HepG2 (cell line): ENCODE measurements at places on chromosomes 2 and 18. TPM values are rescaled to one million over a fixed set of nuclear protein-coding genes. Genes with fewer than 3 reads are reported as not detected.
A peak's percentile ranks its signal among the peaks of the same experiment; 100 is the strongest.

DNA sequence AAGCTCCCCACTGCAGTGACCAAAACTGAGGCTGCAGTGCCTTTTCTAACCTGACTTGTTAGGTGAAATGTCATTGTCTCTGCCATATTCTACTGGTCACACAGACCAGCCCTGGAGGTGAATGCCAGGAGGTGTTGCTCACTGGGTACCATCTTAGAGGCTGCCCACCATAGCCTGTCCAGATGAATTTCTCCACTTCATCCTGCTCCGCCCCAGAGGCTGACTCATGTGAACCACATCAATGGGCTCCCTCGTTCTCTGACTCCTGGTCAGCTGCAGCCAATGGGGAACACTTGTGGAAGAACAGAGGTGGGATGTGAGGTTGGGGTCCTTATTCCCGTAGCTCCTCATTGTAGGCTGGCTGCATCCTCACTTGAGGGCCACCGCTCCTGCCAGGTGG, 3.4 kb upstream of the NARS1 start:
- H3K27ac ChIP-seq = no peak overlapping the region
- H3K4me1 ChIP-seq = peaks cover 36% of the 10 kb centered on the region
- peaks cover 2% of the 10 kb centered on the region; the same call in 2 of the 3 replicates for H3K36me3 ChIP-seq

DNA sequence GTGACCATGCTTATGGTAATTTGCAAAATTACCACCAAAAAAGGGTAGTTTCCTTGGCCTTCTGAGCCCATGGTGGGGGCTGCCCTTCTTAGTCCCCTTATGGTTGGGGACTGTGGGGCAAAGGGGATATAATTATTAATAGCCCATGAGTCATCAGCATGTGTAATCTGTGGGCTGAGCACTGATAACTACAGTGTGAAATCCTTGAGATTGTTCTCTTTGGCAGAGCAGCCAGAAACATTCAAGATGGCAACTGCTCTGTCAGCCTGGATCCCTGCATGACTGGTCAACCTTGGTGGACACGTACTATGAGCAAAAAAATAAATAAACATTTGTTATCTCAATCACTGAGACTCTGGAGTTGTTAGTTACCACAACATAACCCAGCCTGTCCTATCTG, 61.3 kb downstream of the MGAT4A start:
- peaks cover 52% of the 10 kb centered on the region for H3K36me3 ChIP-seq
- no peak overlapping the region for H3K27ac ChIP-seq
- no peaks in the 10 kb centered on the region for H3K4me1 ChIP-seq
- H3K4me3 ChIP-seq = no peak overlapping the region
- H3K27me3 ChIP-seq = no peaks in the 10 kb centered on the region

GRCh38 chr2:177783835-177784744, 288.5 kb downstream of the PDE11A start:
- no peaks in the 10 kb centered on the region for H3K27me3 ChIP-seq
- no peak for DNase-seq
- no peak overlapping the region for H3K27ac ChIP-seq
- no peak overlapping the region for H3K4me3 ChIP-seq
- H3K4me1 ChIP-seq = no peaks in the 10 kb centered on the region

GRCh38 chr2:529424-529823, 147.8 kb downstream of the TMEM18 start:
- H3K27me3 ChIP-seq = peaks cover 12% of the 10 kb centered on the region; the same call in 1 of the 3 replicates
- DNase-seq = peak; percentile 48
- no peaks in the 10 kb centered on the region for H3K36me3 ChIP-seq
- no peaks in the 10 kb centered on the region for H3K4me1 ChIP-seq
- no peak overlapping the region for H3K4me3 ChIP-seq

GRCh38 chr2:202944408-202944807, 32.3 kb downstream of the CARF start:
- no peaks in the 10 kb centered on the region for H3K36me3 ChIP-seq
- H3K4me1 ChIP-seq = no peaks in the 10 kb centered on the region
- no peak overlapping the region for H3K4me3 ChIP-seq
- no peak for DNase-seq
- no peaks in the 10 kb centered on the region for H3K27me3 ChIP-seq

DNA sequence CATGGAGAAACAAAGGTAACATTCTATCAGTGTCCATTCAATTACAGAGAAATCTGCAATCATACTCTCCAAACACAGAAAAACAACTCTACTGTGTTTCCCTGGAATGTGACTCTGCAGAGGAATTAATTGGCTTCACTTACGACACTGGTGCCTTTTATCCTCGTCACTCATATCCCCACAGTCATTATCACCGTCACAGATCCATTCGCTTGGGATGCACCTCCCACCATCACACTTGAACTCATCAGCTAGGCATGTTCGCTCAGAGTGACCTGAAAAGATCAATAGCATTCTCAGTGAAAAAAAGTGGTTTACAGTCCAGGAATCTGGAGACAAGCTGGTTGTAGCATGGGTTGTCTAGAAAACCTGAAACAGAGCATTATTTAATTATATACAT, 124.3 kb downstream of the DHRS9 start:
- DNase-seq = no peak

- DNase-seq = no peak
- no peak overlapping the region for H3K4me3 ChIP-seq
- no peak overlapping the region for H3K27ac ChIP-seq
- no peaks in the 10 kb centered on the region for H3K36me3 ChIP-seq
- H3K27me3 ChIP-seq = peaks cover 65% of the 10 kb centered on the region
- H3K4me1 ChIP-seq = no peaks in the 10 kb centered on the region
Observed at GRCh38 chr2:238854699-238855229, 6.9 kb downstream of the TWIST2 start.

DNA sequence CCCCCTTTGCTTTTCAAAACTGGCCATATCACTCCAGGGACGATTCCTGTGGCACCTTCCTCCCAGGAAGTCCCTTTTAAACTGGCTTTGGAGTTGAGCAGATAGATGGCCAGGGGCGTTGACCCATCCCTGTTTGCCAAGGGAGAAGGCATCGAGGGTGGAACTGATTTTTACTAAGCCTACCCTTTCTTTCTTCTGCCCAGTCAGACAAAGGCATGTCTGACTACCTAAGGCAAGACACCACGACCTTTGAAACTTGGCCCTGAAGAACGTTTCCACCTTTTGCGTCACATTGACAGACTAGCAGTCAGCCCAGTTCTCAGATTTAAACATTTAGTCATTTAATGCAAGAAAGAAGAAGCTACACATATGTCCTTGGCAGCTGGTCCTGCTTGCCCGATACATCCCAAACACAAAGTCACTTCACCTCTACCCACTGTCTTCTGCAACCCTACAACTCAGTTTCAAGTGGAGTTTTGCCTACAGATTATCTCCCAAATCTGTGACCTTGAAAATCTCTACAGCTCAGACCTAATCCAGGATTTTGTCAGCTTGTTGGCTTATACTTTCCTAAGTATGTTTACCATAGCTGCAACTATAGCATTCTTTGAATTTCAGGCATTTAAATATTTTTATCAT, 102.2 kb upstream of the IL1R2 start:
- no peak for DNase-seq
- no peaks in the 10 kb centered on the region for H3K27me3 ChIP-seq
- H3K27ac ChIP-seq = no peak overlapping the region
- peaks cover 41% of the 10 kb centered on the region for H3K36me3 ChIP-seq

GRCh38 chr2:136000502-136000901, 15.1 kb upstream of the DARS1 start:
- no peaks in the 10 kb centered on the region for H3K4me1 ChIP-seq
- DNase-seq = no peak
- H3K27ac ChIP-seq = no peak overlapping the region
- H3K36me3 ChIP-seq = no peaks in the 10 kb centered on the region
- H3K4me3 ChIP-seq = no peak overlapping the region

GRCh38 chr2:158300394-158300793, 156.2 kb downstream of the CCDC148 start:
- H3K27me3 ChIP-seq = no peaks in the 10 kb centered on the region
- H3K27ac ChIP-seq = no peak overlapping the region
- DNase-seq = peak; percentile 19
- H3K36me3 ChIP-seq = no peaks in the 10 kb centered on the region
- peaks cover 12% of the 10 kb centered on the region for H3K4me1 ChIP-seq

- peak overlapping the region; percentile 62 for H3K4me3 ChIP-seq
- no peaks in the 10 kb centered on the region for H3K36me3 ChIP-seq
- H3K27ac ChIP-seq = no peak overlapping the region
Observed at GRCh38 chr2:232632904-232633412, 446 bp upstream of the EFHD1 start.

GRCh38 chr18:75696391-75696790, 268.9 kb upstream of the SMIM21 start:
- no peaks in the 10 kb centered on the region for H3K4me1 ChIP-seq
- H3K4me3 ChIP-seq = no peak overlapping the region
- DNase-seq = no peak
- H3K27ac ChIP-seq = no peak overlapping the region
- peaks cover 1% of the 10 kb centered on the region; the same call in 1 of the 2 replicates for H3K27me3 ChIP-seq

DNA sequence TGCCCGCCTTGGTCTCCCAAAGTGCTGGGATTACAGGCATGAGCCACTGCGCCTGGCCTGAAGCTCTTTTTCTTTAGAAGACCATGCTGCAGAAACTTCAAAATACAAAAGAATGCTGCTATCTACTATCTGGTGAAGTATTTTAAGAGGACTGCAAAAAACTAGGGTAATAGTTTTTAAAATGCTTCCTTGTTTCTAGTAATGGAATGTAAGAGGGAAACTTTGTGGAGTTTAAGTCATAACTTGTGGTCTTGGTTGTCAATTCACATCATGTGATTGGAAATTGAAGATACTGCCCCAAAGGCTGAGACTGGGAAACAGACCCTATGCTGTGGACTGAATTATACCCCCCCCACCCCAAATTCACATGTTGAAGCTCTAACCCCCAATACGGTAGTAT, 68.3 kb downstream of the B3GNT2 start:
- no peaks in the 10 kb centered on the region for H3K27me3 ChIP-seq
- DNase-seq = no peak
- H3K27ac ChIP-seq = no peak overlapping the region
- H3K36me3 ChIP-seq = no peaks in the 10 kb centered on the region

- no peaks in the 10 kb centered on the region for H3K4me1 ChIP-seq
- H3K27me3 ChIP-seq = peaks cover 96% of the 10 kb centered on the region
- H3K4me3 ChIP-seq = no peak overlapping the region
- DNase-seq = no peak
- no peaks in the 10 kb centered on the region for H3K36me3 ChIP-seq
Observed at GRCh38 chr2:240397542-240397916, 37.9 kb upstream of the GPC1 start.

DNA sequence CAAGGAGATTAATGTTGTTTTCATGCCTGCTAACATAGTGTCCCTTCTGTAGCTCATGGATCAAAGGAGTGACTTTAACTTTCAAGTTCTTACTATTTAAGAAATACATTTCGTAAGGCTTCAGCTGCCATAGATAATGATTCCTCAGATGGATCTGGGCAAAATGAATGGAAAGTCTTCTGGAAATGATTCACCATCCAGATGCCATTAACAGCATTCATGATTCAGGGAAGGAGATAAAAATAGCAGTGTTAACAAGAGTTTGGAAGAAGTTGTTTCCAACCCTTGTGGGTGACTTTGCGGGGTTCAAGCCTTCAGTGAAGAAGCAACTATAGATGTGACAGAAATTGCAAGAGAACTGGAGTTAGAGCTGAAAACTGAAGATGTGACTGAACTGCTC, 17.0 kb downstream of the VRK2 start:
- H3K27ac ChIP-seq = no peak overlapping the region
- no peaks in the 10 kb centered on the region for H3K4me1 ChIP-seq
- H3K4me3 ChIP-seq = no peak overlapping the region
- no peaks in the 10 kb centered on the region for H3K27me3 ChIP-seq

DNA sequence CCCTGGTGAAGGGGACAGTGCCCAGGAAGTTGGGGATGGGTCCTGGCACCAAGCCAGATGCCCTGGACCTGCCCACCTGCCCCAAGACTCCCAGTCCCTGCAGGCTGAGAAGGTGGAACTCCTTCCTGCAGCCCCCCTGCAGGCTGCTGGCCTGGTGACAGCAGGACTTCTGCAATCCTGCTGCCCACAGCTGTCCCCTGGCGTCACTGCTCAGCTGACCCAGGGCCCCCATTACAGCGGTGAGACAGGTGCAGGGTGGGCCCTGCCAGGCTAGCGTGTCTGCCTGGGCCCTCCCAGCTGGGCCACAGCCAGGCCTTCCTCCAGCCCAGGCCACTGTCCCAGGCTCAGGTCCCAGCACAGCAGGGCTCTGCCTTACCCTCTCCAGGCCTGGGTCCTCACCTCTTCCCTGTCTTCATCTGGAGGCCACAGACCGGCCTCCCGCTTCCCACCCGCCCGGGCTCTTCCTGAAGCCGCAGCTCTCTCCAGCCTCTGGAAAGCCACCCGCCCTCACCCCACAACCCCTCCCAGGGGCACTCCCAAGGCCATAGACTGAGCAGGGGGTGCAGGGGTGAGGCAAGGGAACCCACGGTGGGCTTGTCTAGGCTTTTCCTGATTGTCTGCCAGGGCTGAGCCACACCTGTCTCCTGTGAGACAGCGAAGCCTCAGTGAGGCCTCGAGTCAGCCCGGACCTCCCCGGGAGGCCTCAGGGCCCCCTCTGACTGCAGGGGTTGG, 8.8 kb upstream of the ERFE start:
- no peaks in the 10 kb centered on the region for H3K36me3 ChIP-seq
- no peak overlapping the region for H3K27ac ChIP-seq
- H3K4me3 ChIP-seq = no peak overlapping the region
- DNase-seq = no peak

DNA sequence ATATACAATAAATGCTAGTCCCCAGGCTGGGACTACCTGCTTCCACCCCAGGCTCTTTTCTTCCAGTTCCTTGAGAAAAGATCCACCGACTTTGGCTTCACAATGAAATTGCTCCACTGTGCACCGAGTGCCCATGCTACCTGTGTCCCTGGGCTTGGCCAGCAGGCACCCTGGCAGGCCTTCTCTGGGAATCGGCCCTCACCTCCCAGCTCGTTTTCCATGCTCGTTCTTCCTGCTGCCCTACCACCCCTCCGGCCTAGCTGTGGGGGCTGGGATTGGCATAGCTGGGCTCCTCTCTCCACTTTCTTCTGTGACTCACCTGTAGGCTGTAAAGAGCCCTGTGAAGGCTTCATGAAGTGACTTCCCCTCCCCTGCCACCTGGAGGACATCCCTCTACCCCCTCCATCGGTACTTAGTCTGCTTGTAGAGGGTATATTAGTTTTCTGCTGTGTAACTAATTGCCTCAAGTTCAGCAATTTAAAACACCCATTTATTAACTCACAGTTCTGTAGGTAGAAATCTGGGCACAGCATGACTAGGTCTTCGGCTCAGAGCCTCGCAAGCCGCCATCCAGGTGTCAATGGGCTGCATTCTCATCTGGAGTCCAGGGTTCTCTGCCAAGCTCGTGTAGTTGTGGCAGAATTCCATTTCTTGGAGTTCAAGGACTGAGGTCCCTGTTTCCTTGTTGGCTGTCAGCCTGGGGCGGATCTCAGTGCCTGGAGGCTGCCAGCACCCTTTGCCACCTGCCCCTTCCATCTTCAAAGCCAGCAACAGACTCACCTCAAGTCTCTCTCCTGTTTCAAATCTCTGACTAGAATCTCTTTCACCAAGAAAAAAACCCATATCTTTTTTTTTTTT, 57.6 kb downstream of the DPYSL5 start:
- H3K27ac ChIP-seq = no peak overlapping the region
- H3K27me3 ChIP-seq = peaks cover 55% of the 10 kb centered on the region
- H3K4me3 ChIP-seq = no peak overlapping the region
- no peak for DNase-seq
- no peaks in the 10 kb centered on the region for H3K4me1 ChIP-seq

IL36RN gene
- total RNA-seq = not detected in 2 replicates

NGEF gene
- total RNA-seq = 11.8 and 14.4 TPM in 2 replicates

SCYGR6 gene
- total RNA-seq = not detected in 2 replicates

ERICH2 gene
- total RNA-seq = not detected in 2 replicates

RNF181 gene
- total RNA-seq = 224 and 234 TPM in 2 replicates

NDC80 gene
- total RNA-seq = 33.0 and 47.0 TPM in 2 replicates

PTCD3 gene
- 309 and 342 TPM in 2 replicates for total RNA-seq

ZNF513 gene
- 2.4 and 4.9 TPM in 2 replicates for total RNA-seq

CFAP65 gene
- total RNA-seq = not detected in 2 replicates

ODC1 gene
- 371 and 422 TPM in 2 replicates for total RNA-seq

MEIS1 gene
- 4.5 and 6.0 TPM in 2 replicates for total RNA-seq

LDAH gene
- 46.2 and 66.4 TPM in 2 replicates for total RNA-seq
